ENCODE measurements at places on chromosomes 1 and 21. TPM values are rescaled to one million over a fixed set of nuclear protein-coding genes. Genes with fewer than 3 reads are reported as not detected.

- DNase-seq, result no peak
Measured at GRCh38 chr1:226845624-226846023, 24.8 kb upstream of the PSEN2 start.

- no peak for DNase-seq
Measured at GRCh38 chr1:221937155-221937953, 195.5 kb upstream of the DUSP10 start.

DNA sequence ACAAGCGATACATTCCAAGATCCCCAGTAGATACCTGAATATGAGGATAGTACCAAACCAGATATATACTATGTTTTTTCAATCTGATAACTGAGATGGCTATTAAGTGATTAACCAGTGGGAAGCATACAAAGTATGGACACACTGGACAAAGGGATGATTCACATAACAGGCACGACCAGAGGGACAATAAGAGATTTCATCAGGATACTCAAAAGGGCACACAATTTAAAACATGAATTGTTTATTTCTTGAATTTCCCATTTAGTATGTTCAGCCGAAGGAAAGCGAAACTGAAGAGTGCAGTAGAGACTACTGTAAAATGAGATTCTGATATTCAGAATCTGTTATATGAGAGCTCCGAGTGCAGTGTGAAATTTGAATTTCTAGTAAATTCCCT is 10.6 kb downstream of the ZZZ3 start:
- DNase-seq, result no peak

GRCh38 chr1:18201997-18202719 is 94.6 kb downstream of the IGSF21 start:
- DNase-seq, result no peak

DNA sequence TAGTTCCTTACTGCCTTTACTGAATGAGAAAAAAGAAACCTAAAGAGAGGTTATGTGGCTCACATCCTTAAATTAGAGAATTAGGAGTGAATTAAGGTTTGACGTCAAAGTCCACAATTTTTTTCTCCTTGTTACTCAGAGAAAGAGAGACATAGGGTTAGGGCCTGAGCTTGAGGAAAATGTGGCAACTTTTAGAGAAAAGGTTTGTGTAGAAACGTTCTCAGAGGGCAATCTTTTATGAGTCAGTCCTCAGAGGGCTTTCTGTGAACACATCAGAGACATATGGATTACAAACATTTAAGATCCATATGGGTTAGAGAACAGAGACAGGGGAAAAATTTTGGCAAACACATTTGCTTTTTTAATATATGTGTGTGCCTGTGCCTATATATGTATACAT is 242.8 kb downstream of the TGFB2 start:
- no peak for DNase-seq

DNA sequence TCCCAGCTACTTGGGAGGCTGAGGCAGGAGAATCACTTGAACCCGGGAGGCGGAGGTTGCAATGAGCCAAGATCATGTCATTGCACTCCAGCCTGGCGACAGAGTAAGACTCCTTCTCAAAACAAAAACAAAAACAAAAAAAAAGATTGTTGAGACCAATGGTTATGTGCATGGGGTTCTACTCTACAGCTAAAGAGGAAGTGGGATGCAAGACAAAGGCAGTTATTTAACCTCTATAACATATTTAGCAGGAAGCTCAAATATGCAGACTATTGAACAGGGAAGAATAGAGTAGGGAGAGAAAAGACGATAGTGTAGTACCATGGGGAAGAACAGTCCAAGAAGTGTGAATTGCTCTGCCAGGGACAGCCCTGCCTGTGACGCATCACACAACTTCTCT is 227.7 kb downstream of the SMYD3 start:
- no peak for DNase-seq

- DNase-seq, result no peak
Measured at GRCh38 chr21:27154451-27155129, 187.7 kb upstream of the ADAMTS5 start.

- DNase-seq, result no peak
Measured at GRCh38 chr1:198056255-198056654, 100.5 kb upstream of the NEK7 start.

- no peak for DNase-seq
Measured at GRCh38 chr1:11703357-11704193, 12.1 kb downstream of the DRAXIN start.

GRCh38 chr1:192809307-192810252 is 741 bp downstream of the RGS2 start:
- peak; percentile 81 for DNase-seq

GRCh38 chr21:41466024-41466820 is 40.2 kb downstream of the MX1 start:
- peak; percentile 39 for DNase-seq

DNA sequence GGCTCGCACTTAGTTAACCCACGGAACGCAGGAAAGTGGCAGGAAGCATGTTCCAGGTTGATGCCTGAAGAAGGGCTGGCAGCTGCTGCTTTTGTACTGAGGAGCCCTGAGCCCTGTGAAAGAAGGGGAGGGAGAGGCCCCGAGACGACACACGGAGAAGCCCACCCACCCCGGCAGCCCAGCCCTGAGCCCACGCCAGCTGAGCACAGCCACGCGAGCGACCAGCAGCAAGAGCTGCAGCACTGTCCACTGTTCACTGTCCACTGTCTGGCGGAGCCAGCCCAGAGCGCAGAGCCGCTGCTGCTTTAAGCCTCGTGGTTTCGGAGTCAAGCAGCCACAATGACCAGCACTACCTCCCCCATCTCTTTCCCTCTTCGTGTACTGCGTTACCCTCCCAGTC is 5.3 kb downstream of the LRRC47 start:
- no peak for DNase-seq

DNA sequence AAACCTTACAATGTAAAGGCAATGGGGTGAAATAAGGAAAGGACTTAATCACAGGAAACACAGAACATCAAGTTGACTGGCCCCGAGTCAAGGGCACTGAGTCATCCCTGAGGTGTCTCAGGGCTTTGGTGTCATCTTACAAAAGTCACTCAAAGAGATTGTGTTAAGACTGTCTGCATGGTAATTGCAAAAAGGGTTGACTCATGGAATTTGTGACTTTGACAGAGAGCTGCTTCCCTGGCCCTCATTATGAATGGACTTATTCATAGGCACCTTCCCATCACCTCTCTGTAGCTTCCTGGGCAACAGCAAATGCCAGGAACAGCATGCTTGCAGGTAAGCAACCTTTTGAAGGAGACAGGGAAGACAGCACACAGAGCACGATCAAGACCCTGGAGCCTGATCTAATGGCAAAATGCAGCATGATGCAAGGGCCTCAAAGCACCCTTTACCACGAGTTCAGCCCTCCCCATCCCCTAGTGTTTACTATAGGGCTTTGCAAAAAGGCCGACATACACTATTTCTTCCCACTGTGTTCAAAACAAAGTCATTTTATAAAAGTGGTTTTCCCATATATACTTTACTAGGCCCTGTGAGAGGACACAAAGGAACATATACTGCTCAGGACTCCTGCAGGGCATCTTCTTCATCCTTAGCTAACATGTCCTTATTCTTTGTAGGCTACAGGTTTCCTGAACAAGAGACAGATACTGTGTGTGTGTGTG is 17.1 kb downstream of the ZP4 start:
- DNase-seq, result no peak

GRCh38 chr1:167546935-167547334 is 6.6 kb downstream of the CREG1 start:
- no peak for DNase-seq

GRCh38 chr1:66274634-66275033 is 259.3 kb upstream of the SGIP1 start:
- no peak for DNase-seq

BLACAT1 gene
- total RNA-seq, result 3.6 TPM

ALX3 gene
- not detected for total RNA-seq

LCA5L gene
- 2.0 TPM for total RNA-seq

OR6N1 gene
- total RNA-seq, result not detected

SNX7 gene
- total RNA-seq, result 10.1 TPM

CRYBG2 gene
- 51.9 TPM for total RNA-seq

CELA3B gene
- not detected for total RNA-seq

CITED4 gene
- total RNA-seq, result 2.6 TPM

LRRC38 gene
- not detected for total RNA-seq

Data from Peyer's patch (tissue), 4 donors.